Inflammatory macrophage treated with lipopolysaccharide for 4 hours (primary cell): ENCODE measurements at places on chromosomes 2 and 18.

GRCh38 chr18:62426191-62426488 is 96.7 kb upstream of the ZCCHC2 start:
- no peak for DNase-seq

GRCh38 chr2:230643576-230644291 is 68.9 kb upstream of the CAB39 start:
- peak; percentile 82 for DNase-seq

DNA sequence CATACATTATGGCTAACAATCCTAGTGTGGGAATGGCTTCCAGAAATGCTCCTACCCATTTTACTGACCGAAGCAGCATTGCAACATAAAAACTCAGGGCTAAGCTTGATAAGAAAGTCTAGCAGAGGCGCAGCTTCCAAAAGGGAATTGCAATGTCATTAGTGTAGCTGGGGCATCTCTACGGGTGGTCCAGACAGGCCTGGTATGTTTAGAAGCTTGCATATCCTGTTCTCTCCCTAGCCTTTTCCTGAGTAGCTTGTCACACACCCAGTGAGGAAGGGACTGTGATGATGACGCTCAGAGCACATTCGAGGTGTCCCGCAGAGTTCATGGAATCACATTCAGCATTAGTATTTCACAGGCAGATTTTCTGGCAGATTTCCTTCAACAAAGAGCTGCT is 38.0 kb upstream of the COL5A2 start:
- no peak for DNase-seq

DNA sequence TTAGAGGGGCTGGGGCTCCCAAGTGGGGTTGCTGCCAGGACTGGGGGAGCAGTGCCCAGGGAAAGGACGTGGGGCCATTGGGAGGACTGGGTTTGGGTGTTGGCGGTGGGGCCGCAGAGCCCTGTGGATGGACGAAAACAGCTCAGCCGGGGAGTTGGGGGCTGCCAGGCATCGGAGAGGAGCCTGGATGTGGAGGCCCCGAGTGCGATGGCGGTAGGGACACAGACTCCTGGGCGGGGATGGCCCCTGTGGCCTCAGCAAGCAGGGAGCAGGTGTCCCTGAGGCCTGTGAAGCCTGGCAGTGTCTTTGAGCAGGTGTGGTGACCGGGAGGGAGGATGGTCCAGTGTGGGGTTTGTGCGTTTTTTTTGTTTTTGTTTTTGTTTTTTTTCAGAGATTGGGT is 13.3 kb downstream of the CTDP1 start:
- no peak for DNase-seq

DNA sequence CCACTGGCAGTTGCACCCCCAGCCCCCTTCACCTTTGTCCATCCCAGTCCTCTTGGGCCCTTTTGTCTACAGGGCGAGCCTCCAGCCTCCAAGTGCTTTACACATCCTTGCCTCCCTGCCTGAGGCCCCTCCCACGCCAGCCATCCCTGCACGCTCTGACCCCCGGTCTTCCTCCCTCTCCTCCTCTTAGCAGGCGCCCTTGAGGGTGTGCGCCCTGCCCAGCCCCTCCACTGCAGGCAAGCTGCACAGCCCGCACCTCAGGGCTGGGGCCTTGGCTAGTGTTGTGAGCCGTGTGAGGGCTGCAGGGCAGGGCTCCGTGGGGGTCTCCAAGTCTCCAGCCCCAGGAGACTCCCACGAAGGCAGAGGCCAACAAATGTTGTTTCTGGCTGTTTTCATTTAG is 6.9 kb downstream of the BOK start:
- no peak for DNase-seq

DNA sequence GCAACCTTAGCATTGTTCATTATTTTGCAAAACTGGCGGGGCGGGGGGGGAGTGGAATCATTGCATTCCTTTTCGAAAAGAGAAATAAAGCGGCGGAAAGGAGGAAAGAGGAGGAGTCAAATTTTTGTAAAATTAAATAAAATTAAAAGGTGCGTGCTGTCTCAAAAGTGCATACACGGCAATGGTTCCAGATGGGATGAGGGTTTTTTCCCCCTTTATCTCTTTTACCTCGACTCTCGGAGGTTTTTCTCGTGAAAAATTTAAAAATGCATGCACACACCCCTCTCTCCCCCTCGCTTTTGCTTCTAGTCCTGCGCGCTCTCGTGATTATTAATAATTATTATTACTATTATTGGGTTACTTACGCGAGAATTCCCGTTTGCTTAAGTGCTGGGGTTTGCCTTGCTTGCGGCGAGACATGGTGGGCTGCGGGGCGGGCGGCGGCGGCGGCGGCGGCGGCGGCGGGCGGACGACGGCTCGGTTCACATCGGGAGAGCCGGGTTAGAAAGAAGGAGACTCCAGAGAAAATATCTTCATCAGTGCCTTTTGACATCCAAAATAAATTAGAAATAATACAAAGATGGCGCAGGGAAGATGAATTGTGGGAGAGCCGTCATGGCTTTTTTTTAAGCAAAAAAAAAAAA is 481 bp downstream of the BCL11A start:
- DNase-seq, result no peak

DNA sequence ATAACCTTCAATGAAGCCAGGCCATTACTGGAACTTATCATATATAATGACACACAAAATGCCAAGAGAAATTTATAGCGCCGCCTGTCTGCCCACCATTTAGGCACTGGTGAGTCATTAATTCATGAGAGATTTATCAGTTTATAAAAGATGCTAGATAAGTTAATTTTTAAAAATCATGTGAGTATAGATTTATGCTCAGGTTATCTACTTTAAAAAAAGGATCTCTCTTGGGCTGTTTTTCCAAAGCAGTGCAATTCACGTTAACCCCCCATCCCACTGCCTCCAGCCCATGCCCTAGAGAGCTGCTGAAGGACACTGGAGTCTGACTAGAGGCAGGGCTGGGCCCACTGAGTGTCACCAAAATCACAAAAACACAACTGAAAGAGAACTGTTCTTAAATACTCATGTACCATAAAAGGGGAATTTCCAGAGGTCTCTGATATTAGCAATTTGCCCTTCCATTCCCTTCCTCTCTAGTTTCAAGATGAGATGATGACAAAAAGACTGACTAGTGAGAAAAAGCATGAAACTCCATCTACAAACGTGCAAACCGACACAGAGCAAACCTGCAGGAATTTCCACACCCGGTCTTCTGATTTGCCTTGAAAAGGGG is 160.8 kb downstream of the BCL2 start:
- peak; percentile 94 for DNase-seq

- DNase-seq, result no peak
Measured at GRCh38 chr2:216348756-216349308, 23.5 kb downstream of the MARCHF4 start.

DNA sequence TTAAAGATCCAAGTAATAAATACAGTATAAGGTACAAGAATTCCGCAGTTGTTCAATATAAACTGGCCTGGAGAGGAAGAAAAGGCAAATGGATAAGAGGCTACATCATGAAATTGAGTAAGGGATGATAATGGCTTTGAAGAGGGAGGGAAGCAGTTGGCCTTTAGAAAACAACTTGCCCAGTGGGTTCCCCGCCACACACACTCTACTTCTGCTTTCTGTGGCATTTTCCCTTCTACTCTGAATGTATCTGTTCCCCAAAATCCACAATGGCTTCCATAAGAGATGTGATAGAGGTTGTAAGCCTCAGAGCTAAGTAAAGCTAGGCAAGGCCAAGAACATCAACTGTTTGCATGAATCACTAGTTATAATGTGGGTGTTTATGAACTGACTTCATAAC is 221.3 kb downstream of the MBD2 start:
- no peak for DNase-seq

GRCh38 chr18:21194871-21195771 is 46.9 kb upstream of the GREB1L start:
- peak; percentile 47 for DNase-seq

GRCh38 chr18:3578621-3579020 is 128.6 kb downstream of the TGIF1 start:
- no peak for DNase-seq

GRCh38 chr2:104820126-104820525 is 33.8 kb upstream of the POU3F3 start:
- DNase-seq, result no peak

- DNase-seq, result no peak
Measured at GRCh38 chr2:231068525-231069222, 12.0 kb downstream of the PSMD1 start.

GRCh38 chr2:43019536-43020183 is 206.7 kb downstream of the ZFP36L2 start:
- DNase-seq, result no peak

DNA sequence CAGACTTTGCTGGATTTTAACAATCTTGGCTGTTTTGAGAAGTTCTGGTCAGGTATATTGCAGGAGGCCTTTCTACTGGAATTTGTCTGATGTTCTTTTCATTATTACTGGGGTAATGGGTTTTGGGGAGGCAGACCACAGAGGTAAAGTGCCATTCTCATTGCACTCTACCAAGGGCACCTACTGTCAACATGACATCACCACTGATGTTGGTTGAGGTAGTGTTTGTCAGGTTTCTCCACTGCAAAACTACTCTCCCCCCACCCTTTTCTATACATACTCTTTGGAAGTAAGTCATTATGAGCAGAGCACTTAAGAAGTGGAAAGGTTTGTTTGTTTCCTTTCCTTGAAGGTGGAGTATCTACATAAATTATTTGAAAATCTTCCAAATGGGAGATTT is 27.0 kb downstream of the PRKD3 start:
- no peak for DNase-seq

GRCh38 chr2:5692561-5693286 is 540 bp downstream of the SOX11 start:
- no peak for DNase-seq

DNA sequence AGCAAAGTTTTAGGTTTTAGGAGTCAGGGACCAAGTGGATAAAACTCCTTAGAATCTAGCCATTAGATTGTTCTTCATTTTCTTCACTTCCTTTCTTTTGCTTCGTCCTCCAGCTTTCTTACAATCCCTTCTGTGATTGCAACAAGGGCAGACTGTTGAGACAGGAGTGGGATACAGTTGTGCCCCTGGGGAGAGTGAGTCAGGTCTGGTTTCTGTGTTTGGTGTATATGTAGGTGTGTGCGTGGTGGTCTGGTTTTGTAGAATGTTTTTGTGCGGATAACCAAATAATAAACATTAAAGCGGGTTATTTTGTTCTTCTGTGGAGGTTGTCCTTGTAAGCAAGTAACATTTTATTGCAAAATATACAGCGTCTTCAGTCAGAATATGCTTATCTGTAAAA is 7.3 kb downstream of the INSIG2 start:
- peak; percentile 30 for DNase-seq

DNA sequence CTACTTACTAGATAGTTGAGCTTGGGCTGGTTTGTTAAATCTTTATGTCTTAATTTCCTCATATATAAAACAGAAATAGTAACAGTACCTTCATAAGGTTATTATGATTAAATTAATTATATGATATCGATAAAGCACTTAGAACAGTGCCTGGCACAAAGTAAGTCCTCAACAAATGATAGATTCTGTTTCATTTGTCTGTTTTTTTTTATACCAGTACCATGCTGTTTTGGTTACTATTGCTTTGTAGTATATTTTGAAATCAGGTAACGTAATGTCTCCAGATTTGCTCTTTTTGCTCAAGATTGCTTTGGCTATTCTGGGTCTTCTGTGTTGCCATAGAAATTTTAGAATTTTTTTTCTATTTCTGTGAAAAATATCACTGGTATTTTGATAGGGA is 66.3 kb downstream of the DYM start:
- DNase-seq, result no peak

- DNase-seq, result no peak
Measured at GRCh38 chr2:28510184-28510583, 14.3 kb downstream of the PLB1 start.

- DNase-seq, result no peak
Measured at GRCh38 chr2:217858519-217859491, 144.0 kb downstream of the TNS1 start.

DNA sequence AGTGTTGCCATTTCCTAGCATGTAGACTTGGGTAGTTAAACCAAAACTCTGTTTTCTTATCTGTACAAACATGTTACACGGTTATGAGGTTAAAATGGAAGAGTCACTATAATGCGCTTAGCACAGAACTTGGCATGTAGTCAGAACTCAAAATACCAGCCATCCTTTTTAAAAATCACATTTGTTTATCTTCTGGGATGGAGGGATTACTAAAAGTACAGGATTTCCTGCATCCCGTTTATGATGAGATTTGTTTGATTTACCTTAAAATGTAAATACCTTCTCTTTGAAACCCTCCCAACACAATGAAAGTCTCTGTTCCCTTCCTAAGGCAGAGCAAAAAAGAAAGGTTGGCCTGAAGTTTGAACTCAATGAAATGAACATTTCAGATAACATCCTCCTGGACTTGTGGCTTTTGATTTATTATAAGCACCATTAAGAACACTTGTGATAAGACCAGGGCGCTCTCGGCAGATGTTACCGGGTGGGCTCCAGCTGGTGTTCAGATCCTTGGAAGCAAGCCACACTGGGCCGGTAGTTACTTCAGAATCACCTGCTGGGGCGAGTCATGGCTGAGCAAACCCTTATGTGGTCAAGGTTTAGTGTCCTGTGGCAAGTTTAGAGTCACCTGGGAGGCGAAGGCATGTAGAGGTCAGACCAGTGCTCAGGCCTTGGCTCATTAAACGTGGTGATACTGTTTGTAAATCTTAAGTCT is 105.7 kb downstream of the MGAT5 start:
- DNase-seq, result no peak

GRCh38 chr18:78457731-78458130 is 521.9 kb upstream of the SALL3 start:
- no peak for DNase-seq

DNA sequence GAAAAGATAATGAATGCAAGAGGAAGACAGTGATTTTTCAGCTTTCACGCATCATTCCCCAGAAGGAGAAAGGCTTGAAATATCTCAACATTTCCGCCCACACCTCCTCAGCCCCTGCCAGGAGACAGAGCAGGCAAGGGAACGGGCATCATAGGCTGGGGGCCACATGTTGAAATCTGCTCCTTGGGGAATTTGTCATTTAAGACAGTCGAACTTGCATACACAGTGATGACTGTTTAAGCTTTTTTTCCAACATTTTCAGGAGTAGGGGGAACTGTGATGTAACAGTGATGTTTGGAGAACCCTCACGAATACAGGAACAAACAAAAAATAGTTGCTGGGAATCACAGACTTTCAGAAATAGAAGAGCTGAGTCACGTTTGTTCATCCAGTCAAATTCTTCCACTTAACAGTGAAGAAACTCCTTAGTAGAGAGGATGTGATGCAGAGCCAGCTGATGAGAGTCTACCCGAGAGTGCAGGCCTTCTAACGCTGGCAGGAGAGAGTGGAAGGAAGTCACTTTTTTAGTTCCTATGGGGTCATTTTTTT is 266.8 kb downstream of the ALPK2 start:
- DNase-seq, result peak; percentile 98

DNA sequence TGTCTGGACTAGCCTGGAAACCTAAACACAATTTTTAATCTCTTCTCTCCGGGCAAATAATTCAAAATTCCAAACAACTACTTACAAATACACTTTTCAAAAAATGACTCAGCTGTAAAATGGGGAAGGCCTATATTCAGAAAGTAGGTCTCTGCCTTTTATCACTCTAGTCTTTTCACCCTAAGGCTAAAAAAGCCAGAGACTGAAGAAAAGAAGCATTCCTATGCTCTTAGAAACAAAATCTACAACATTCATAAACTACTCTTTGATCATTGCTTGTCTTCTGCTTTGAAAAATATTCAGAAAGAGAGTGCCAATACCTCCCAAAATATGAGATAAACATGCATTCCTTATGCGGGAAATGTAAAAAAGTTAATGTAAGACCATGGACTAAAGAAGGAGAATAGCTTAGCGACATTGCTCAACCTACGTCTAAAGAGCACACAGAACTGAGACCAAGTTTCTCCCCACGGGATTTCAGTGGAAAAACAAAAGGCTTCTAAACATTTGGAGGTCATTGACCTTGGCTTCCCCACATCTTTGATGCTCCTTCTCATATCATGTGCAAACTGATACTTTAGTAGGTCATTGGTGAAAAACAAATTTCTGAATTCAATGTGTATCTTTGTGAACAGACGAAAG is 74.4 kb upstream of the EPB41L3 start:
- DNase-seq, result no peak
